LoVo (cell line): ENCODE measurements at places on chromosomes 5 and 9.

- no peak for DNase-seq
Observed at GRCh38 chr9:16510482-16510881, 360.0 kb downstream of the BNC2 start.

DNA sequence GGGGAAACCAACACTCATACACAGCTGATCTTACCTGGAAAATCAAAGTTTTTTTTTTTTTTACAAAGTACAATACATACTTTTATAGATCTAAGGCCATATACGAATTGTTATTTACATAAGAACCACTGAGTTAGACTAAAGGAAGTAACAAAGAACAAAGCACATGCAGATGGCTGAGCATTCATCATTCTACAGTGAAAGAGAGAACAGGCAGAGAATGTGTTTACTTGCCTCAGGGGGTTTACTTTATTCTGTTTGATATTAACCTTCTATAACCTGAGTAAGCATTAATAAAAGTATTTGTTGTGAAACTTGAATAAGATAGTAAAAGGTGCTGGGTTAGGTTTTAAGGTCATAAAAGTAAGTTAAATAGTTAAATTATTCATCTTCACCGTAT is 54.7 kb downstream of the SLC38A9 start:
- DNase-seq = peak; percentile 42

DNA sequence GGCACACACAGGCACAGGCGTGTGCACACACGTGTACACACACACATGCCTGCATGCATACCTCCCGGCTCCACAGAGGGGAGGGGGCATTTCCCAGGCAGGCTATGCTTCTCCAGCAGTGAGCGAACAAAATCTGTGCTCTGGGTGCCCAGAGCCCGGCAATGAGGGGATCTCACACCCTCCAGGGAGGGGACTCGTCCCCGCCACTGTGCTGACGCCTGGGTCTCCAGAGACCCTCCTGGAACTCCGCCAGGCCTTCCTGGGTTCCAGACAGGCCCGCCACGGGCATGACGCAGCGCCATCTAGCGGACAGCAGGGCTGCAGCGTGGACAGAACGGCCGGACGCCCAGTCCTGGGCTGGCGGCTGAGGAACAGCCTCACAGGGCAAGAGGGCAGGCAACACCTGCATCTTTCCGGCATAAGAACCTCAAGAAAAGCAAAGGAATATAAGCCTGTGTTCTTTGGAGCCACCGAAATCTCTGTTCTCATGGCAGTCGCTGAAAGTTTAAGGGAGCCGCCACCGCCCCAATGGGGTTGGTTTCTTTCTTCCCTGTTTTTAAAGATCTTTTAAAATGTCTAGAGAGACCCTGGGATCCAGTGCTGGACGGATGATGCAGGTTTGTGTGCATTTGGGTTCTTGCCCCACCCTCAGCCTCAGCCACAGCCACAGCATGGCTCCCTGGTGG is 135.6 kb upstream of the PPP1R26 start:
- DNase-seq = peak; percentile 36

DNA sequence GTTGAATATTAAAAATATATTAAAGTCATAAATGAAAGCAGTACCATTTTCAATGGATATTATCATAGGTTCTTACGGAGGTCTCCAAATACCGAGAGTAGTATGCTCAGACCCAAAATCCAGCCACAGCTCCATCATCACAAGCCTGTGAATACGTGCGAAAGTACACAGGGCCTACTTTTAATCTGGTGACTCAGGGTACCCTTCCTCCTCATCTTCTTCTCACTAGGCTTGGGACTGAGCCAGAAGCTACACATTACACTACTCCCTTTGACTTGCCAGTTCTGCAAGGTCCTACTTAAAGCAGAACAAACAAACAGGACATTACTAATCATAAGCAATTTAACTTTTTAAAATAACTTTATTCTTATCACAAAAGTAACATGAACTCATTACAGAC is 7.6 kb upstream of the RIC1 start:
- peak; percentile 13 for DNase-seq

DNA sequence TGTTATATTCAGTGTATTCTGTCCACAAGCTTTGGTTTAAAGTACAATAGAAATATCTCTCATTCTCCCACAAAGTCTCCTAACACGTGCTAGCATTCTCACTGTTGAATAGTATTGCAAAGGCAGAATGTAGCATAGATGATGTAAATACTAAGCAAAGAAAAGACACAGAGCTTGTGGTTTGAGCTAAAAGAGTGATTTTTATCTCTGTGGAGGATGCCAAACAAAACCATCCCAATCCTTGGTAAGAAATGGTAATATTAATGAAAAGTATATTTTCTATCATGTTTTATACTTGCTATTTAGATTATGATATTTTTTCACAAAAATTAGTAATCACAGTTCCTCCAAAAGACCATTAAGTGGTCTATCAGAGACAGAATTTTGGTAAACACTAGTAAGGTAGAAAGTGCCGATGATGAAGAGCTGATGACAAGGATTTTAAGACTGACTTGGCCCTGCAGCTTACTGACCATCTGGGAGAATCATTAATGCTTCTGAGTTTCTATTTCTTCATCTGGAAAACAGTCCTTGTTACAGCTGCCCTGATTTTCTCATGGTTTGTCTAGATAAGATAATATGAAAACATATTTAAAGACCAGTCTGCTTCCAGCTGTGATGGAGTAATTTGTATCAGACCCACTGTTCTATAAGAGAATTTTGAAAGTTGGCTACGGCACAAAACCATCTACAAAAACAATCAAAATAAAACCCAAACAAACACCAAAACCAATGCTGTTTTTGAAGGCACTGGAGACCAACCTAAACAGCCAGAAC is 510.2 kb downstream of the SPATA31D1 start:
- DNase-seq = no peak

DNA sequence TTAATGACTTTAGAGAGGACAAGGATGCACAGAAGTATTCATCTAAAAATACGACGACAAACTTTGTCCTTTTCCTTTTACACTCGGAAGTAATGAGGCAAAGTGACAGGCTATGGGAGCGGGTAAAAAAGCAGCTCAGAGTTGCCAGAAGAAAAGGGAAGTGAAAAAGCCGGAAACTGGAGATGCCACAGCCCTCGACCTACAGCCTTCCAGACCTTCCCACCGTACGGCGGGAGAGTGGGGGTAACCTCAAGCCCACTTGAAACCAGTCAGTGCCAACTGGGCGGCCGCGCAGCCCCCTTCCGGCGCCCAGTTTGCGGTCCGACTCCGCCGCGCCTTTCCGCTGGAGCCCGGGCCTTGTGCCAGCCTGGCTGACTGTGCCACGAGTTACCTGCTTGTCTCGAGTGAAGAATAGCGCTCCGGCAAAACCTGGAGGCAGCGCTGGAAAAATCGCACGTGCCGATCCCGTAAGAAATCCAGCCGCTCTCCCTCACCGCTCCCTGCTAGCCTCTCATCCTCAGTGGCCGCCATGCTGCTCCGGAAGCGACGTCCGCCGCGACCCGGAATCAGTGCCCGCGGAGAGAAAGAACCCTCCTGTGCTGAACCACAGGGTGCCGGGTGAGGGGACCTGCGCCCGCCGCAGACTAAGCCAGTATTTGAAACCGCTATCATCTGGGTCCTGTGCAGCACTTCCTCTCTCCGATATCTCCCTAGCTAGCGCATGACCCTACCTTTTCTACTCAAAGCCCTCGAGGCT is at the start of gene PGGT1B:
Gene PGGT1B, minus strand, starts transcription at position 557 of the 757 bp plus-strand sequence. Its CDS starts 26 bp downstream, at position 531.
- peak; percentile 81 for DNase-seq

DNA sequence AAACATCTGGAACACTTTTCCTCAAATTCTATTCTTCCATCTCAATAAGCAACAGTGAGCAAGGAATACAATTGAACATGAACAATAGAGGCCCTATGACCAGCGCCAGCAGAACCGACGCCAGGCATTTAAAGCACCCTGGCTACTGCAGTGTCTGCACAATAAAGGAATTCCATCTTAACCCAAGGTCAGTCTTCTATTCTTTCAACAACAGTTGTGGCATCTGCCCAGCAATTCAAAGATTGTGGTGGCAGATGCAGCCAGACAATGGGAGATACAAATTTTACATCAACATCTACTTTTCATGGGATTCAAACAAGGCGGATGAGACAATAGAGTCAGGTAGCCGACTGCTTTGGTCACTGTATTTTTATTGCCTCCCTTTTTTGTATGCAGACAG is 65.9 kb downstream of the ELL2 start:
- DNase-seq = no peak

GRCh38 chr9:113992994-113993393 is 85.1 kb downstream of the AMBP start:
- DNase-seq = no peak

GRCh38 chr5:25362799-25363198 is 718.0 kb upstream of the CDH10 start:
- DNase-seq = no peak

- no peak for DNase-seq
Observed at GRCh38 chr9:127136081-127136879, 13.8 kb upstream of the ANGPTL2 start.

GRCh38 chr9:23659346-23660006 is 166.6 kb downstream of the ELAVL2 start:
- no peak for DNase-seq

DNA sequence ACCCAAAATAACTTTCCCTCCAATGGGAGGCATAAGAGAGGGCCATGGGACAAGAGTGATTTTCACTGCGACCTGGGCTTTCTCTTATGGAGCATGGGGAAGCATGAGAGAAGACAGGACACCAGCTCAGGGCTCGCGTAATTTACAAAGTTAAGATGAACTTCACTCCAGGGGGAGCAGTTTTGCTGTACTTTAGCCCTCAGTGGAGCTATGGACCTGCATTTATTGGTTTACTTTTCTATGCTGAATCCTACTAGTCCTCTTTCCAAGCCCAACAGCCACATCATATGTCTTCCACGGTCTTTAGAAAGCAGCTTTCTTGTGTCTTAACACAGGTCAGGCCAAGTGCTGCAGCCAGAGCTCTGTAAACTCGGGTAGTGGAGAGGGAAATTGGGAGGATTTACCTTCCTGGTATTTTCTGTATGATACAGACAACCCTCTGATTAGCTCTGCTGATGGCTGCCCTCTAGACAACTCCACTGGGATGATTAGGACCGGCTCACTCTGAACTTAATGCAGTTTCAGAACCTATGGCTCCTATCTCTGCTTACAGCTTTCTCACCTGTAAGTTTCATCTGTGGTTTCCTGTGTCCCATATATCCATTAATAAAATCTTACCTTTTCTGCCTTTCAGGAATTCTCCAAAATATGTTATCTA is 581.0 kb upstream of the RORB start:
- no peak for DNase-seq

GRCh38 chr5:133994990-133995333 is 9.8 kb downstream of the VDAC1 start:
- no peak for DNase-seq

DNA sequence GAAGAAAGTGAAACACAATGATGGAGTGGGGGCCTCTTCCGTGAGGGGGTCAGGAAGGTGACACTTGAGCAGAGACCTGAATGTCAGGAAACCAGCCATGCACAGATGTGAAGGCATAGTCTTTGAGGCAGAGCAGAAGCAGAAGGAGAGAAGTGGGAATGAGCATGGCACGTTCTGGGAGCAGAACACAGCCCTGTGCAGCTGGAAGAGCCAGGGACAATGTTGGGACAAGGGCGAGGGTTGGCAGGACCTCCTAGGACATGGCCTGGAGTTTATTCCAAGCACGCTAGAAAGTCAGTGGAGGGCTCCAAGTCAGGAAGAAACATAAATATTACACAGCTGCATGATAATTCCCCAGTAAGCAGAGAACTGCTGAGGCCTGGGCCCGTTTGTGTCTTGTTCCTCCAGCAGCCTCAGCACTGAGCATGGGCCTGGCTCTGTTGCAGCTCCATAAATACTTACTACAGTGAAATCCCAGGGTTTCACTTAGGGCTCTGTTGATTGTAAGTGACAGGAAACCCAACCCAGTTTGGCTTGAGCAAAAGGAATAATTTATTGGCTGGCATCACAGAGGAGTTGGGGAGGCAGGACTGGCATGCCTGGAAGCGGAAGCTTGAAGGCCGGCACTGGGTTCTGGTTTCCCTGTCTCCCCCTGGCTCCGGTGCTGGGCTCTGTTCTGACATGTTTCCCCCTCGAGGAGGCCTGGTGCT is 66.2 kb downstream of the MVB12B start:
- DNase-seq = no peak

DNA sequence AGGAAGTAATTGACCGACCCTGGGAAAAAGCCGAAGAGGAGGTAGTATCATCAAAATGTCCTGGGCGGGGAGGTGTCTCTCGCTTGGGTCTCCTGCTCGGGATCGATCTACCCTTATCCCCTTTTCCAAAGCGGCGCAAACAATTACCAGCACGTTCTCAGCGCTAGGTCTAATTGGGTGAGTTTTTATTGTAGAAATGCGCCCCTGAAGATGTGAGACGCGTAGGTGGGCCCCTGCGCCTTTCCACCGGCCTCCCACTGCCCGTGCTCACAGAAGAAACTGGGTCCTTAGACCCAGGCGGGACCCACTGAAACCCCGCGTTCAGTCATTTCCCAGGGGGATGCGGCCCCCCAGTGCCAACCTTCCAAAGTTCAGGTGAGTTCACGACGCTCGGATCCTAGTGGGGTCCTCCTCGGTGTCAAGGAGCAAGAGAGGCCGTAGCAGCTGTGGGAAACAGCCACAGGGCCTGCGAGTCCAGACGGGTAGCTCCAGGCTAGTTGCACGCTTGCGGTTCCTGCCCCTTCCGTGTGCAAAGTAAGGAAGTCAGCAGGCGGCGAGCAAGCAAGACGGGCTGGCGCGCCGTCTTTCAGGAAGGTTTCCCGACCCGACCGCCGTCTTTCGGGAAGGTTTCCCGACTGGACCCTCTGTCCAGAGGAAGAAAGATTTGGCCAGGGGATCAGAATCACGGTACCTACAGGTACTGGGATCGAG is 1.5 kb downstream of the SMIM32 start:
- no peak for DNase-seq

DNA sequence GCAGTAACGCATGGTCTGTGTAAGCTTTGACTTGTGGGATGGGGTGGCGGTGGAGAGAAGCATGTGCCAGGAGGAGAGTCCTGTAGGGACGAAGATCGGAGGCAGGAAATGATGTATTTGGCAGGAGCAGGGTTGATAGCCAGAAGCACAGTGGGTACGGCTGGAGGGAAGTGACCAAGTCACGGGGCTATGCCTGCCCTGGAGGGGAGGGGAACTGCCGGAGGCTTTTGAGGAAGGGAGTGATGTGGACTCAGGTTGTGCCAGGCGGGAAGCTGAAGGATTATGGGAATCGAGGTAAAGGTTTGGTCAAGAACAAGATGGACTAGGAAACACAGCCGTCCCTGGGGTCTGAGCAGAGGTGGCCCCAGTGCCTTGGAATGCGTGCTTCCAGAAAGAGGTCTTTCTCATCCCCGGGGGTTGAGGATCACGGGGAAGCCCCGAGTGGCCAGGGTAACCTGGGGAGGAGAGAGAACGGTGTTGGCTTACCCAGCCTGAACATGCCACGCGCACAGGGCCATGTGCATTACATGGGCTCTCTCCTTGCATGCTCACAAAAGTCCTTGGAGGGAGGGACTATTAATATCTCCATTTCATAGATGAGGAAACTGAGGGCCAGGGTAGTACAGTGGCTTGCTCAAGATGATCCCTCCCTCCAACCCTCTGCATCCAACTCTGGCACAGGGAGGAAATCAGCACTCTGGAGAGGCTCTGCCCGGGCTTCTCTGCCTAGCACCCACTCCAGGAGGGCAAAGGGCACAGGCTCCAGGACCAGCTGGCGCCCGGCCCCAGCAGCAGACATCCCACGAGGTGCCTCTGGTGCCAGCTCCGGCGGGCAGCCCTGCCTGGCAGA is 253.8 kb downstream of the PBX3 start:
- DNase-seq = no peak

GRCh38 chr5:177109810-177110209 is 23.1 kb downstream of the FGFR4 start:
- DNase-seq = no peak

GRCh38 chr5:116272281-116272941 is 187.6 kb downstream of the COMMD10 start:
- DNase-seq = no peak

GRCh38 chr9:35000535-35001284 is 11.2 kb downstream of the DNAJB5 start:
- no peak for DNase-seq

- no peak for DNase-seq
Observed at GRCh38 chr5:97044052-97044451, 98.4 kb downstream of the LIX1 start.
